ENCODE measurements at places on chromosomes 6 and 20. TPM values are rescaled to one million over a fixed set of nuclear protein-coding genes. Genes with fewer than 3 reads are reported as not detected.

Gene CPXM1
- total RNA-seq = 105 TPM

Gene ELOVL2
- 19.7 TPM for total RNA-seq

Gene DDX43
- total RNA-seq = not detected

- no peak for DNase-seq
Observed at GRCh38 chr20:56796345-56796744, 167.2 kb downstream of the TFAP2C start.

GRCh38 chr6:128492386-128492785, 28.0 kb downstream of the PTPRK start:
- no peak for DNase-seq

- no peak for DNase-seq
Observed at GRCh38 chr6:8387942-8388437, 47.4 kb downstream of the SLC35B3 start.

GRCh38 chr6:29685718-29686326, 4.9 kb upstream of the ZFP57 start:
- DNase-seq = peak; percentile 89

- no peak for DNase-seq
Observed at GRCh38 chr6:66128656-66129055, 421.6 kb upstream of the EYS start.

DNA sequence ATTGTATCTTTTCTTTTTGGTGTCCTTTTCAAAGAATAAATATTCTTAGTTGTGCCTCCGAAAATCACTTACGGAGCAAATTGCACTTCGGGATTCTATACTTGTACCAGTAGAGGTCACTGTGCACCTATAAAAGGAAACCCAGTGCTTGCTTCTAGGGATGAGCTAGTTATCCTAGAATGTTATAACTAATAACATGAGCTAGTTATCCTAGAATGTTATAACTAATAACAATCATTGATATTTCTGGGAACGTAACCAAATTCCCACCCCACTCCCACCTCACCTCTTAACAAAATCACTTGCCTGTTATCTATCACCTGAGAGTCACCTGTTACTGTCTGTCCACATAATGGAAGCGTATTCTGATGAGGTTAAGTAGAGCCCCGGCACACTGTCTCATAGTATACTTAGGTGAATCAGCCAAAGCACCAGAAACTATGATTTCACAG, 126.9 kb upstream of the TIAM2 start:
- DNase-seq = no peak

GRCh38 chr6:127198549-127198948, 68.1 kb upstream of the RNF146 start:
- no peak for DNase-seq
